ENCODE measurements at places on chromosomes 12 and 14.

- DNase-seq: no peak
Observed at GRCh38 chr14:30872602-30873001, 1.8 kb upstream of the COCH start.

DNA sequence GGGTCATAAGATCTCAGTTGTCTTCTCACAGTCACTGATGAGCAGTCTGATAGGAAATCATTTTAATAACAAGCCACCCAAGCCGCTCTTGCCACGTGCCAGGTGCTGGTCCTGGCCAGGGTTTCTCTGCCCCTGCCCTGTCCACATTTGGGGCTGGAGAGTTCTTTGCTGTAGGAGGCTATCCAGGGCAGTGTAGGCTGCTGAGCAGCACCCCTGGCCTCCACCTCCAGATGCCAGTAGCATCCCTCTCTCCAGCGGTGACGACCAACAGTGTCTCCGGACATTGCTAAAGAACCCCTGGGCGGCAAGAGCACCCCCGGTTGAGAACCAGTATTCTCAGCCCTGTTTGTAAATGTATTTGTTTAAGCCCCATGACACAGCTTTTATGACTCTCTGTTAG lies 243.7 kb downstream of the GLT1D1 start:
- DNase-seq: no peak

- no peak for DNase-seq
Observed at GRCh38 chr12:63941166-63941800, 96.8 kb downstream of the SRGAP1 start.

DNA sequence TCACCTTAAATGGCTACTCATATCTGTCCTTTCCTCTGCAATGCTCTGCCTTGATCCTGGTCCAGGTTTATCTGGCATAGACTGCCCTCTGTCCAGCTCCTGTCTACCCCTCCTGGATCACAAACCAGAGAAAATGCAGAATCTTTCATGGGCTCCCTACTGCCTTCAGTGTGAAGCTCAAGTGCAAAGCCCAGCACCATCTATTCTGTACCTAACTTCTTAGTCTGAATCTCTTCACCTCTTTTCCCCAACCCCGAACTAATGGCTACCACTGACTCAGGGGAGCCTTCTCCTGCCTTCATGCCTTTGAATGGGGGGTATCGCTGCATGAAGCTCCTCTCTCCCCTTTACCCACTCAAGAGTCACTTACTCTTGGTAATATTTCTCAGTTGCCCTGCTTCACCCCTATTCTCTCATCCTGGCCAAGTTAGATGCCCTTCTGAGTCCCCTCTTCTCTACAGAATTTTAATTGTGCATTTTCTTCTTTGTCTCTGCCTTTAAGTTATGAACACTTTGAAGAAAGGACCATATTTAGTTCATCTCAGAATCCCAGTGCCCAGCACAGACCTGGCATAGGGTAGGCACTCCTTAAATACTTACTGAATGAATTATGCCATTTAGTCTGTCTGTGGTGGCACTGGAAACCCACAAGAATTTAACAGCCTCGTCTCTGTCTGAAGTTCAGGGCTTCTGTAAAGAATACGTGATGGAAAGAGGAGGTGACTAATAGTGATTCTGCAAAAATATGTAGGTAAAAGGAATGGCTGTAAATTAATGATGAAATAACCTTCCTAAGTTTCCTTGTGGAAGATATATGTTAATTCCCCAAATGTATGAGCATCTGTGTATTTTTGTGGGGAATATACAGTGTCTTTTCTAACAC lies 191.3 kb upstream of the AMIGO2 start:
- no peak for DNase-seq

- no peak for DNase-seq
Observed at GRCh38 chr14:37972941-37973887, 234.5 kb upstream of the SSTR1 start.
